Glomerular endothelial cell (primary cell): ENCODE measurements at places on chromosomes 3 and 15.
A peak's percentile ranks its signal among the peaks of the same experiment; 100 is the strongest.

GRCh38 chr3:112459750-112460149, 39.5 kb downstream of the BTLA start:
- DNase-seq = no peak

DNA sequence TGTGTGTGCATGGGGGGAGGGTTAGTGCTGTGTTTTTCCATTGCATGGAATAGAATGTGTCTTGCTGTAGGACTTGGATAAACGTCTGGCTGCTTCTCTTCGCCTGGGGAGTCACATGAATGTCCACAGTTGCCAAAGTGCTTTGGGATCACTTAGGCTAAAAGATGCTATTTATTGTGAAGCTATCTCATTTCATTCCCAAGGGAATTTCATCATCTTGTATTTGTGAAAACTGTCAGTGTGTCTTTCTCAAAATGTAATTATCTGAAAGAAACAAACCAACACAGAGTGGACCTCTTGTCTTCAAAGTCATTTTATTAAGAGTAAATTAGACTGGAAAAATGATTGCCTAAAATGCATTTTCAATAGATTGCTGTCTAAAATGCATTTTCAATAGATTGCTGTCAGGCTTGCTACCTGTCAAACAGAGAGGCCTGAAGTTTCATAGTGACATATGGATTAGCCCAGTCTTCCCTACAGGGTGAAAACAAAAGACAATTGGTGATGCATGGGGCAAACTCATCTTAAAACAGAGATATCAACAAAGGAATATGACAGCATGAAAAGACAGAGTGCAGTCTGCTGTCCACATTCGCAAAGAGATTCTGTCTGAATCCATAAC, 117.1 kb upstream of the GOLIM4 start:
- no peak for DNase-seq

DNA sequence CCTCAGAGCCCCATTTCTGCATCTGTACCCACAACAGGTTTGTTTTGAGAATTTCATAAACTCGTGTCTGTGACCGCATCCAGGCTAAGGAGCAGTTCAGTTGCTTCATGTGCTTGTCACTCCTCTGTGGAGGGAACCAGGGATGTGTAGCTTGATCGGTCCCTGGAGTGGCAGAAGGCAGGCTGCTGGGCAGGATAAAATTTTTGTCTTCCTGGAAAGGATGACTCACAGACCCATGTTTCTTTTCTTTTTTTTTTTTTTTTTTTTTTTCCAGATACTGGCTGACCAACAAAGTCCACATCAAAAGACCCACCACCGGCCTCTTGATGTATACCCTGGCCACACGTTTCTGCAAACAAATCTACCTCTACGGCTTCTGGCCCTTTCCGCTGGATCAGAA, 70.1 kb downstream of the ST8SIA2 start:
- DNase-seq = no peak

DNA sequence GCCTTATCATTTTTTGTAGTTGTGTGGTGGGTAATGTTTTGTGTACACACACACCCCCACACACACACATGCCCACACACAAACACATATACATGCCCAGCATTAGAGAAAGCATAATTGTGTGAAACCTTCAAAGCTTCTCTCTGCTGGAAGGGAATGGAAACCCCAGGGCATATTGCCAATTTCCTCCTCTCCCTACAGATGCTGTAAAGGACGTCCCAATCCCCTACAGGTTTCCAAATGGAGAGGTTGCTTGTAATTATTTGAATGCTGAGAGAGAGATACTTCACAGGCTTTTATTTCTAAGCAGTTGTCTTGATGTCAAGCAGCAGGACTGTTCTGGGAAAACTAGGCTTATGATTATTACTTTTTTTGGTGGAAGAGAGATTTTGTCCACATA, 23.0 kb upstream of the CCK start:
- no peak for DNase-seq

GRCh38 chr3:71685686-71686085, 39.5 kb downstream of the EIF4E3 start:
- no peak for DNase-seq

- no peak for DNase-seq
Measured at GRCh38 chr15:47367726-47368390, 349.4 kb upstream of the SEMA6D start.

- peak; percentile 83 for DNase-seq
Measured at GRCh38 chr15:40064231-40064894, 25.4 kb upstream of the SRP14 start.

DNA sequence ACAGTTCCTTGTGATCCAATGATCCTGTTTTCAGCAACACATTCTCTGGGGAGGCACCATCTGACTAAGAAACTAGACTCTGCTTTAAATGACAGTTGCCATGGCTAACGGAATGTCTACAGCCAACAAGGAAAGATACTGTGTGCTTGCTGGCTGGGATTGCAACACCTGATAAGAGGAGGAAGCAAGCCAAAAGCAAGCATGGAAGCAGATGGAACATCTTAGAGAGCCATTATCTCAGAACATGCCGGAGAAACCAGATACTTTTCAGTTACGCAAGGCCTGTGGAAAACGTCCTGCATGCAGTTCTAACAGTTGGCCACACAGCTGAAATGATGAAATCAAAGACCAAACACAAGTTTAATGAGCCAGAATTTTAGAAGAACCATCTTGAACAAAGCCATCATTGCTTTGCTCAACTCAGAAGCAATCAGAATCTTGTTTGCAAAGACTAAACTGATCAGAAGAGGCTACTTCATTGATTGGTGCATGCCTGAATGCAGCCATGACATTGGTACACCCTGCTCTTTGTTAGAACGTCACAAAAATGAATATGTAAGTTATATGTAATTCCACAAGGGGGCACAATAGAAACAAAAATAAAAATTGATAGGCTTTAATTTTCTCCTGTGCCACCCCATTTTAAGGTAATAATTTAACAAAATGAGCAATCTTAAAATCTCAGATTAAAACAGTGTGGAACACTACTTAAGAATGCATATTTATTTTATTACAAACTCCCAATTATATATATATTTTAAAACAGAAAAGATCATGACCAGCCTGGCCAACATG, 50.8 kb downstream of the GXYLT2 start:
- peak; percentile 31 for DNase-seq

DNA sequence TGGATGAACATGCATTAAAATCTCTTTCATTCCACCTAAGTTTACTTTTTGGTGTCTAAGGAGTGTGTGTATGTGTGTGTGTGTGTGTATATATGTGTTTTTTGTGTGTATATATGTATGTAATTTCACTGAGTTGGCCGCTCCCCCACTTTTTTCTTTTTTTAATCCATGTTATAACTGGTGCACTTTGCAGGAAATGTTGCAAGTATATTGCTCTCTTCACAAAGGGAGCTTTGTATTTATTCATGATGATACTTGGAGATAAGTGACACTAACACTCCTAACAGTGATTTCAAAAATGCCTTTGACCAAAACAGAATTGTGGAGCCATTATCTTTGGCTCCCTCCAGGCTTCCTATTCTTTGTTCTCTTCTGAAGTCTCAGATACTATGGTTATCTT, 95.8 kb downstream of the FNDC3B start:
- no peak for DNase-seq

DNA sequence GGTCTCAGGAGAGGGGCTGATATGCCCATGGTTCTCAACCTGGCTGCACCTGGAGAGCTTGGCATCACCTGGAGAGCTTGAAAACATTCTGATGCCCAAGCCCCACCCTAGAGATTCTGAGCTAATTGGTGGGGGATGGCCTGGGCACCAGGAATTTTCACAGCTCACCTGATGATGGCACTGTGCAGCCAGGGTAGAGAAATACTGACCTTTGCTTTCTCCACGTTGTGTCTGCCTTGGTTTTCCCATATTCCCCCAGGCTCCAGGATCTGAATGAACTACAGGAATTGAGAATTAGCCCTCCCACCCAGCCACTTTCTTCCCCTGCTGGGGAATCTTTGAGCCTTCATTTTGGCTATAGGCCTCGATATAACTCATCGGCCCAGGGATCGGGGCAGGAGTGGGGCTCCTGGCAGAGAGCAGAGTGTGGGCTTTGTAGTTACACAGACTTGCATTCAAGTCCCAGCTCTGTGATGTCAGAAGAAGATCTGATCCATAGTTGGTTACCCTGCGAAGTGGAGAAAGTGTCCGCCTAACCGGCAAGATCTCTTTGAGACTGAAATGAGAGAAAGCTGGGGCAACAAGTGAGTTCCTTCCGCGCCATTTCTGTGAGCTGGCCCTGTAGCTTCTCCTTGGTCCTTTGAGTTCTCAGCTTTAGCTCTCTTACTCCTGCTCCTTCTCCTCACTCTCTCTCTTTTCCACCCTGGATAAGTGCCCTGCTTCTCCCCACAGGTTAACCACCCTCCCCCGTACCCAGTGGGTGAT, 33.1 kb upstream of the UBE2Q2 start:
- no peak for DNase-seq

DNA sequence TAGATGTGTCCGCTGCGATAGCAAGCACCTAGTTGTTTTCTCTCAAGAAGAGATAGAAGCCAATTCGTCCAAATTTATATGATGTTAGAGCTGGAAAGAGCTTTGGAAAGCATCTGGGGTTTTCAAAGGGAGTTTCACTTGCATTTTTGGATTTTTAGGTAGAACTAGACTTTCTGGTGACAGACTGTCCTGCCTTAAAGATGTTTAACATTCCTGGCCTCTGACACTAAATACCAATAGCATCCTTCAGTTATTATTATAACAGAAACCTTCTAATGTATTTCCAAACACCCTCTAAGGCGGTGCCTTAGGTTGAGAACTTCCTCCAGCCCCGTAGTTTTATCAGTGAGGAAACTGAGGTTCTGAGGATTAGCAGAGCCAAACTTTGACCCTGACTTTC, 305.3 kb downstream of the SATB1 start:
- DNase-seq = no peak

DNA sequence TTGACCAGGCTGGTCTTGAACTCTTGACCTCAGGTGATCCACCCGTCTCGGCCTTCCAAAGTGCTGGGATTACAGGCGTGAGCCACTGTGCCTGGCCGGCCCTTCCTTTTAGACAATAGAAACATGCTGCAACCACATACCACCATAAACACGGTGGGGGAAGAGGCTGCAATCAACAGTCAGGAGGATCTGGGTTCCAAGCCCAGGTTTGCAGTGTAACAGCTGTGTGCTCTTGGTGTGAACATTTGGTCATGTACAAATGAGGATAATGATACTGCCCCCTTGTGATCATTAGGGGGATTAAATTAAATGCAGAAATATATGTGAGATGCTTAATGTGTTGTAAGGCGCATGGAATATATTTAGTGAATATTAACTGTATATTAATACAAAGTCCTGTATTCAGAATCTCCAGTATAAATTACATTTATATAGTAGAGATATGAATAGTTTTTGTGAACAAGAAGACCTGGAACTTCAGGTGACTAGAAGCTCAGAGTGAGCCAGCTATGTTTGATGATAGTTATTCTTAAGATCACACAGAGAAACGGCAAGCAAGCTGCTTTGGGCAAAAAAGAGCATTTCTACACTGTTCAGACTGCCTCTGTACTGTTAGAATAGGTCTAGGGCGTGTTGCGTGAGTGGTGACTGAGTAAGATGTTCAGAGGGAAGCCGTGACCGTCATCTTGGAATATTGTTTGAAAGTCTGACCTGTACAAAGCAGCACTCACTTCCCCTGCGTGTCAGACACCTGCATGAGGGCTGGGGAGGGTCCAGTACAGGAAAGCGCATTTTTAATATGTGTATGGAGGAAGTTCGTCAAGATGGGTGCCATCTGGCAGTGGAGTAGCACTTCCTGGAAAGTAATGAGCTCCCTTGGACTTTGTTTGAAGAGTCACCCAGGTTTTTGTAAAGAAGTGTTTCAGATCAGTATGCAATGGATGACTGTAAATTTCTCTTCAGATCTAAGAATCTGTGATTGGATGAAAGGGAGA, 125.8 kb downstream of the PGPEP1L start:
- DNase-seq = no peak

GRCh38 chr3:184379358-184380184, at the start of gene CHRD:
CHRD (plus strand) TSS chr3:184380054; CDS start chr3:184380319, 265 bp downstream.
- DNase-seq = no peak

DNA sequence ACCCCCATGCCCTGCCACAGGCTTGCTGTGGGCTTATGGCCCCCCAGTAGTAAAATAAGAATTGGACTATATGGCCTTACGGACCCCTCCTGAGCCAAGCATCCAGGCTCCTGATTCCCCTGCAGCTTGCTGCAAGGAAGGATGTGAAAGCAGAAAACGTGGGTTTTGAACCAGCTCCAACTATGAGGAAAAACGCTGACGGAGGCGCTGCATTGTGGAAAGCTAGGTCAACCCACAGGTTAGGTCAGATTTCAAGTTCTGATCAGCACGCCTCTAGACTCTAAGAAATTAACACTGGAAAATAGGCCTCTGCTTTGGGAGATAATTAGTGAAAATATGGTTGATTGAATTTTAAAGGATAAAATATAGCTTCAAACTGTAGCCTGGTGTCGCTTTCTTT, 195.4 kb upstream of the HES1 start:
- DNase-seq = no peak

DNA sequence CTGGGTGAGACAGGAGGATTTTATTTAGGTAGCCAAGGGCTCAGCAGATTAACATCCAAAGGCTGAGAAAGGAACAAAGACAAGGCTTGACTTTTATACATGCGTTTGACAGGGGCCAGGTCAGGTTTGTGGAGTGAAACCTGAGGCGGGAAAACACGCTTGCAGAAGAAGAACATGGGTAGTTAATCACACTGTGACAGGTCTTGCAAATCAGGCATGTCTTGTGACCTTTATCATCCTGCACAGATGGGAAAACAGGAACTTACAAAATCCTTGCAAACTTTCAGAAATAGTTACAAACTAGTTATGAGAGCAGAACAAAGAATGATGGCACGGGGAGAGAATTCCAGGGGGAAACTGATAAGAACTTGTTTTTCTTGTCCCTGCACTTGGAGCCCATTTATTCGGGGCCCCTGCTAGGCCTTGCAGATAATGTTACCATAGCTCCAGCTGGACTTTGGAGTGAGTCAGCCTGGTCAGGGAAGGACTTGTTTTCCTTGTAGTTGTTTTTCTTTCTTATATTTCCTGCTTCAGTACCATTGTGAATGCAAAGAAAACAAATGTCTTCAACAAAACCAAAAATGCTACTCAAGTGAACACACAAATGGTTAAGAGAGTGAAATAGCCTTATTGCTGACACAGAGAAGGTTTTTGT, 965.9 kb upstream of the ROBO1 start:
- DNase-seq = peak; percentile 99

DNA sequence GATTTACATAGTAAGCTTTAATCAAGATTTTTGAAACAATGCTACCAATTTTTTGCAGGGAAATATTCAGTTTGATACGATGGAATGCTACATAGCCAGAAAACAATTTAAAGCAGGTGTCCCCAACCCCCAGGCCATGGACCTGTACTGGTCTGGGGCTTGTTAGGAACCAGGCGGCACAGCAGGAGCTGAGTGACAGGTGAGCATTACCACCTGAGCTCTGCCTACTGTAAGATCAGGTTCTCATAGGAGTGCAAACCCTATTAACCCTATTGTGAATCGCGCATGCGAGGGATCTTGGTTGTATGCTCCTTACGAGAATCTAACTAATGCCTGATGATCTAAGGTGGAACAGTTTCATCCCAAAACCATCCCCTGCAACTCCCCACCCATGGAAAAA, 322.6 kb upstream of the NECTIN3 start:
- DNase-seq = no peak
